Activated gamma-delta T cell treated with anti-CD3 and anti-CD28 coated beads, Interleukin-2, amount 50 U/mL, for 16 hours (primary cell): ENCODE measurements at places on chromosomes 12 and 14.

DNA sequence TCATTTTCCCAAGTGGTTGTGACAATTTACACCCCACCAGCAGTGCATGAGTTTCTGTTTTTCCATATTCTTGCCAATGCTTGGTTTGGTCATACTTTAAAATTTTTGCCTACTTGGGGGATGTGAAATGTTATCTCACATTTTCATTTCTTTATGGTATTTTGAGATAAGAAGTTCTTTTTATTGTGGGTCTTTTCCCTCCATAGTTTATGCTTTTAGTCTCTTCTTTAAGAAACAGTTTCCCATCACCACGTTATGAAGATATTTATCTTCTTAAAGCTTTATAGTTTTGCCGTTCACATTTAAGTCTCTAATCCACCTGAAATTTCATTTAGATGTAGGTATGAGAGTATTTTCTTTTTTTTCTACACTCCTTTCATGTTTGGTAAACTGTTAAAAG, 95.7 kb downstream of the PPM1A start:
- no peak for DNase-seq

- no peak for DNase-seq
Observed at GRCh38 chr14:53167602-53168328, 14.6 kb upstream of the DDHD1 start.

GRCh38 chr14:92753250-92753649, 4.8 kb upstream of the LGMN start:
- no peak for DNase-seq

GRCh38 chr12:106358396-106359241, 1.1 kb downstream of the POLR3B start:
- no peak for DNase-seq

DNA sequence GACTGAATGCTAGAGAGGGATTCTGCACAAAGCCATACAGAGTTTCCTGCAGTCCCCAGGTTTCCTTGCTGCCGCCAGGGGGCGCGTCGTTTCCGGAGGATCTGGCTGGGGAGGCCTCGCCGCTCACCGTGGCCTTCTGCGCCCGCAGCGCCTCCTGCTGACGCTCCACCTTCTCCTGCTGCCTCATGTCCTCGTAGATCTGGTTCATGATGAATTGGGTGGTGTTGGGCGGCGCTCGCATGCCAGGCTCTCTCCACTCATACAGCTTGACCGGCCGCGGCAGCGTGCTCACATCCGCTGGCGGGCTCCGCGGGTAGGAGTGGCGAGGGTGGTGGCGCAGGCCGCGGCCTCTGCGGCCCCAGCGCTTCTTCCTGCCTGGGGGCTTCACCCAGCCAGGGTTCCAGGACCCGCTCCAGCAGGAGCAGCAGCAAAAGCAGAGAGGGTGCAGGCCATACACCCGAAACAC, 987 bp downstream of the CCER1 start:
- no peak for DNase-seq

- DNase-seq, result no peak
Observed at GRCh38 chr12:56898938-56899337, 35.3 kb downstream of the SDR9C7 start.

DNA sequence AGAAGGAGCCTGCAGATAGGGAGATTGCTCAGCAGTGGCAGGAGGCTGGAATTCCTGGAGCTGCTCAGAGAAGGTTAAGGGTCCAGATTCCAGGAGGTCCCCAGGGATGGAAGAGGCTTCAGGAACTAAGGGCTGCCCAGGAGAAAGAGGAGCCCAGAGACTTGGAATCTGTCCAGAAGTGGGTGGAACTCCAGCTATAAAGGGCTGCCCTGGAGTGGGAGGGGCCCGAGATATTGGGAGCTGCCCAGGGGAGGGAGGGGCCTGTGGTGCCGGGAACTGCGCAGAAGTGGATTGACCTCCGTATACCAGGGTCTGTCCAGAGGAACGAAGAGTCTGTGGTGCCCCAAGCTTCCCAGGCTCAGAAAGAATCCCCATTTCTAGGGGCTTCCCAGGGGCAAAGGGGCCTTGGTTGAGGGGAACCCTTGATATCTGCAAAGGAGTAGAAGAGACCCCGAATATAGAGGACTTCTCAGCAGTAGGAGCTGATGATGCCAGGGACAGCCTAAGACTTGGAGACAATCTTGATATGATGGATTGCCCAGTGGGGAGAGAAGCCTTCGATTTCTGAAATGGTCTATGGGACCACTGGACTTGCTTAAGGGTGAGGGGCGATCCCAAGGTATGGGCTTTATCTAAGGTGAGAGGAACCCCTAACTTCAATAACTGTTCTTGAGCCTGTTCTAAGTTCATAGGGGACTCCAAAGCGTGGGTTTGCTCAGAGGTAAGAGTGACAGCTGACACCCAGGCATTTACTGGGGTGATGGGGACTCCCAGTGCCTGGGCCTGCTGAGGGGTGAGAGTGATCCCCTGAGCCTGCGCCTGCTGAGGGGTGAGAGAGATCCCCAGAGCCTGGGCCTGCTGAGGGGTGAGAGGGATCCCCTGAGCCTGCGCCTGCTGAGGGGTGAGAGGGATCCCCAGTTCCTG, 45.0 kb downstream of the FAM186A start:
- no peak for DNase-seq

DNA sequence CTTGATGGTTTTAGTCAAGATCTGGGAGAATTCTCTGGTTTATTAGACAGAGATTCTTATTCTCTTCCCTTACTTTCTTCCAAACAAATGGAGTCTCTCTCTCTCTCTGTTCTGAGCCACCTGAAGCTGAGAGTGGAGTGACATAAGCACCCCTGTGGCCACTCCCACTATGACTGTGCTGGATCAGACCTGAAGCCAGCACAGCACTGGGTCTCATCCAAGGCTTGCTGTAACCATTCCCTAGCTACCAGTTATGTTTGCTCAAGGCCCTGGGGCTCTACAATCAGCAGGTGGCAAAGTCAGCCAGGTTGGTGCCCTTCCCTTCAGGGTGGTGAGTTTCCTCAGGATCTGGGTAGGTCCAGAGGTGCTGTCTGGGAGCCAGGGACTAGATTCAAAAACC, 568.5 kb downstream of the AACS start:
- no peak for DNase-seq

DNA sequence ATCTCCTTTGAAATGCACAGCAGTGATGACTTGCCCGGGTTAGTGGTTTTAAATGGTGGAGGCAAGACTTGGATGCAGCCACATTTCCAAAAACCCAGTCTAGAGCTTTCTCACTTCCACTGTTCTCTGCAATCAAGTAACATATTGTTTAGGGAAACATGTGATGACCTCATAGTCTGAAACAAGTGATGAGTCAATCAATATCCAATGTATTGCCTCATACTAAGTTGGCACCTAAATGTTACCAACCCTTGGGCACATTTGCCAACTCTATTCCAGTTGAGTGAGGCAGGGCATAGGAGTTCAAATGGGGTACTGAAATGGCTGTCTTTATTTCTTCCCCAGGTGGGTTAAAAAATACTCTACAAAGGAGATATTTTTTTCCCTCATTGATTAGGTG, 1105.4 kb downstream of the VRK1 start:
- no peak for DNase-seq

DNA sequence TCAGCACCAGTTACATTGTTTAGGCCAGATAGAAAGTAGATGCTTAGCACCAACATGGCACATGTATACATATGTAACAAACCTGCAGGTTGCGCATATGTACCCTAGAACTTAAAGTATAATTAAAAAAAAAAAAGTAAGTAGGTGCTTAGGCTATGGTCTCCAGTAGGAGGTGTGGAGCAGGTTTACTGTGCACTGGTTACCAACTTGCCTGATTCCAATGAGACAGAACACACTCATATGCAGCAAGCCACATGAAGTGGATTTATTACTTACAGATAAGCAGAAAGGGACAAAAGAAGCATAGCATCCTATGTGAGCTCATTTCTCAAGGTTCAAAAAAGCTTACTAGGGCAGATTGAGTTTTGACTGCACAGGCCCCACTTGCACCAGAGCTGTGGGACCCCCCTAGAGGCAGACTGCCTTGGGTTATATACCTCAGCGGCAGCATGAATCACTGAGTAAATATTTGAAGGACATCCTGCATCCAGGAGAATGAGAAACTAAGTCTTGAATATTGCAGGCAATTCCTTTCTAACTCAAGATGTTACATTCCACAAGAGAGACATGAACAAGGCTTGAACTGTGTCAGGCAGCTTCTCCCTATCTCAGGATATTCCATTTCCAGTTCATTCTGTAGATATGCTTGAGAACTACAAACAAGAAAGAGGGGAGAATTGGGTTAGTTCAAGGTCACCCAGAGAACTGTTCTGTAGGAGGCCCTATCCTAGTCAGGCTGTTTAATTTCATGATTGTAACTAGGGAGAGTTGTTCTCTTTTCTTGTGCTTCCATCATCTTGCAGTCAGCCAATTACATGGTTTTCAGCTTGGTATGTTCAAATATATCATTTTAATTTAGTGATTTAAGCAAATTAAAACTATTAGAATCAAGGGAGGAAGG, 30.1 kb downstream of the LRFN5 start:
- no peak for DNase-seq

DNA sequence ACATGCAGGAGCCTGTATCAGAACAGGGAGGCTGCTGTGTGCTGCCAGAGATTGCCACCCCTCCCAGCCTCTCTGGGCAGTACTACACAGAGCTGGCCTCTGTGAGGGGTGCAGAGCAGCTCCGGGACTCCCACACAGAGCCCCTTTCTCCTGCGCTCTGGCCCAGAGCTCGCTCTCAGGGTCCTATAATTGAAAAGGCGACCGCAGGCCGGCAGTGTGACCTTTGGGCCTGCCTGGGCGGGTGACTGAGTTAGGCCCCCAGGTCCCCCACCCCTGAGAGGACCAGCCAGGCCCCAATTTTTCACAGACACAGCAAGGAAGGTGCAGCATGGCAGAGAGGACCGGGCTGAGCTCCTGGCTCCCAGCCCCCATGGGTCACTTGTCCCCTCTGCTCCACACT, 136.4 kb downstream of the ZFP36L1 start:
- no peak for DNase-seq

DNA sequence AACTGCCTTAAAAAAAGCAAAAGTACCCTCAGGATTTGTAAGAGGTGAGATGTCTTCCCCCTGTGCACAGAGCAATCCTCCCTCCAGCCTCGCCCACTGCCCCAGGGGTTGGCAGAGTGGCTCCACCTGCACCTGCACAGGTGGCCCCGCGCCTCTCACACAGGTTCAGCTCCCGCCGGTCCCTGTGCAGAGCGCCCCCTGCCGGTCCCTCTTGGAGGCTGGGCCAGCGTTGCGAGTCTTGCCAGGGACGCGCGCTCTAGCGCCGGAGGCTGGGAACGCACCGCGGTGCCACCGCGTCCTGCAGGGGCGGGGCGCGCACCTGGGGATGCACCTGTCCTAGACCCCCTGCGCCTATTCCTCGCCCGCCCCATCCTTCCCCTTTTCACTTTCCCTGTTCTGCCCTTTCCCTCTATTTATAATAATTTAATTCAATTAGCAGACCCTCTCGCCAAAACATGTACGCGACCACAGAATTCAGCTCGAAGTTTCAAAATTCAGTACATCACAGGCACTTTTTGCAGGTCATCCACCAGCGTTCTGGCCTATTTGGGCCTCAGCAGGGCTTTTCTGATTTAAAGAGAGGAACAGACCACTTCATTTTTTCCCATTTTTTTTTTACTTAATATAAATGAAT, 618.6 kb downstream of the AACS start:
- DNase-seq, result no peak

GRCh38 chr12:76270657-76271358, 77.4 kb downstream of the BBS10 start:
- DNase-seq, result no peak

DNA sequence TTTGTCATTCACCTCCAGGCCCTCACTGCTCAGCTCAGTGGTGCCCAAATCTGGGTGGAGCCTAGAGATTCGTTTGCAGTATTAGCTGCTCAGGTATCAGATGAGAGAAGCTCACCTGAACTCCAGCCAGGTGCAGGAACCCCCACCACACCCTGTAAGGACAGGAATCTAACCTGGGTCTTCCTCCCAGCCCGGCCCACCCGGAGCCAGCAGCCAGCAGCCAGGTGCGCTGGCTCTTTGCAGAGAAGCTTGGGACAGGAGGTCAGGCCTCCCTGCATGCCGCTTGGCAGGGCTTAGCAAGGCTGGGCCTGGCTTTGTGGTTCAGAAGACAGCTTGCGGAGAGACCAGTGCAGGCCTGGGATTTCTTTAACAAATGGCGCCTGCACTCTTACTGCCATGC, 125.6 kb upstream of the MYL2 start:
- no peak for DNase-seq

DNA sequence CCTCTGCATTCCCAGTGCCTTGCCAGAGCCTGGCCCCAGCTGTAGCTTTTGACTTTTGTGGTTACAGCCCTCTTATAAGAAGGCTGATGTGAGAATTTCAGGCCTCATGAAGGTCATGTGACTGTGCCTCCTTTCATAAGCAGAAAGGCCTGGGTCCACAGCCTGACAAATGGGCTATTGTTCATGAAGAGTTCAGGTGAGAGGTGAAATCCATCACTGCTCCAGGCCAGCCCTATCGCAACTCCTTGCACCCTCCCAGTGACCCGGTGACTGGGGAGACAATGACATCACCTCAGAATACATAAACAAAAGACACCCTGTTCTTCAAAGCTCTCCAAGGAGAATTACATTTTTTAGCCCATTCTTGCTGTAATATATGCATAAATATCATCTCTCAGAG, 321.5 kb downstream of the PCNX1 start:
- DNase-seq, result no peak

DNA sequence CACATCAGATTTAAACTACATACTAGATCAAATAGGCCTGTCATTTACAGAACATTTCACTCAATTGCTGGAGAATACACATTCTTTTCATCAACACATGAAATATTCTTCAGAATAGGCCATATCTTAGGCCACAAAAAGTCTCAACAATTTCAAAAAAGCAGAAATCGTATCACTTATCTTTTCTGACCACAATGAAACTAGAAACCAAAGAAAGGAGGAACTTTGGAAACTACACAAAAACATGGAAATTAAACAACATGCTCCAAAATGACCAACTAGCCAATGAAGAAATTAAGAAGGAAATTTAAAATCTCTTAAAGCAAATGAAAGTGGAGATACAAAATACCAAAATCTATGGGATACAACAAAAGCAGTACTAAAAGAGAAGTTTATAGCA, 35.1 kb downstream of the PARP11 start:
- no peak for DNase-seq

DNA sequence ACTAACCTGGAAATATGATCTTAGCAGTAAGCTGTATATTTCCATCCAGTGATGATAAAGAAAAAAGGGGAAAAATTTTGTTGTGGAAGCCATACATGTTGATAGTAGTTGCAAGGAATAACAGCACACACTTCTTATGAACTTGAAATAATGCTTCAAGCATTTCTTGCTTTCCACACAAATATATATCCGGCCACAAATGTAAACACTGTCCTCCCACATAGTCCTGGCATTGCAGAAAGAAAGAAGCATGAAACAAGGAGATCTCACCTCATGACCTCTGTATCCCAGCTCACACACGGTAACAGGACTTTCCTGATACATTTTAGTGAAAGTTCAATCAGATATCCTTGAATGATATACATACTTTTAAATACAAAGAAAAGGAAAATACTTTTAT, 56.0 kb downstream of the LLPH start:
- DNase-seq, result no peak

- no peak for DNase-seq
Observed at GRCh38 chr12:98294051-98294805, 221.2 kb upstream of the TMPO start.
